ENCODE measurements at places on chromosomes 2 and 18.
A peak's percentile ranks its signal among the peaks of the same experiment; 100 is the strongest.

- H3K27ac ChIP-seq: no peak overlapping the region
- peaks cover 2% of the 10 kb centered on the region for H3K36me3 ChIP-seq
- no peak for DNase-seq
Observed at GRCh38 chr2:231317579-231317978, 77.9 kb upstream of the B3GNT7 start.

GRCh38 chr2:88170472-88170892 is 336 bp downstream of the THNSL2 start:
- H3K4me1 ChIP-seq: peaks cover 5% of the 10 kb centered on the region
- DNase-seq: peak; percentile 11
- no peaks in the 10 kb centered on the region for H3K36me3 ChIP-seq
- no peaks in the 10 kb centered on the region for H3K27me3 ChIP-seq
- no peak overlapping the region for H3K27ac ChIP-seq
- peak overlapping the region; percentile 80 for H3K4me3 ChIP-seq

GRCh38 chr2:158723181-158723838 is 71.8 kb upstream of the DAPL1 start:
- H3K4me3 ChIP-seq: no peak overlapping the region
- no peak overlapping the region for H3K27ac ChIP-seq
- no peaks in the 10 kb centered on the region for H3K36me3 ChIP-seq
- no peaks in the 10 kb centered on the region for H3K27me3 ChIP-seq
- no peak for DNase-seq

DNA sequence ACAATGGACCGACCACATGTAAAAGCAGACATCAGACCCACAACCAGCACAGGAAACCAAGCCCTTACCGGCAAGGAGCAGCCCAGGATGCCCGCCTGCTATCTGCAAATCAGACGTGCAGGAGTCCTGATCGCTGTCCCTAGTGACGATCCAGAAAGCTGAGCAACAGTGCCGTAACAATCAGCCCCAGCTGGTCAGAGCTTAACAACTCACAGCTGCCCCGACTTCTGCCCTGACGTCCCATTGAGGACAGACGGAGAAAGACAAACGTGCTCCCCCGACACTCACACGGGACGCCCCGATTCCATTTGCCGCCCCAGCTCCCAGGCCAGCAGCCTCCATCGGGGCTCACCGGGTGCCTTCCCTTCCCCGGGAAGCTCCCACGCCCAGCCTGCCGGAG is 39.8 kb upstream of the PXDN start:
- H3K36me3 ChIP-seq: no peaks in the 10 kb centered on the region
- DNase-seq: no peak
- no peak overlapping the region for H3K4me3 ChIP-seq

DNA sequence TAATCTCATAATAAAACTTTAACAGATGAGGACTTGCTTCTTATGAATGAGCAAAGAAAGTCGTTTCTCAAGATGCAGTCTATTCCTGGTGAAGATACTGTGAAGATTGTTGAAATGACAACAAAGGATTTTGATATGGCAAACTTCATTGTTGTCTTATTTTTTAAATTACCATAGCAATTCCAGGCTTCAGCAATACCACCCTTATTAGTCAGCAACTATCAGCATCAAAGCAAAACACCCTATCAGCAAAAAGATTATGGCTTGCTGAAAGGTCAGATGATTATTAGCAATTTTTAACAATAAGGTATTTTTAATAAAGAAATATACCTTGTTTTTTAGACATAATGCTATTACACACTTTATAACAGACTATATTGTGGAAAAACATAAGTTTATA is 88.3 kb downstream of the COL5A2 start:
- no peaks in the 10 kb centered on the region for H3K27me3 ChIP-seq
- no peaks in the 10 kb centered on the region for H3K4me1 ChIP-seq
- no peak for DNase-seq
- no peak overlapping the region for H3K27ac ChIP-seq

GRCh38 chr2:200405599-200406298 is 99.3 kb downstream of the SPATS2L start:
- H3K4me1 ChIP-seq: peaks cover 10% of the 10 kb centered on the region
- DNase-seq: peak; percentile 50
- H3K27ac ChIP-seq: peak overlapping the region; percentile 41
- H3K36me3 ChIP-seq: peaks cover 5% of the 10 kb centered on the region

GRCh38 chr2:148161909-148162435 is 141.1 kb downstream of the MBD5 start:
- H3K27me3 ChIP-seq: no peaks in the 10 kb centered on the region
- H3K4me3 ChIP-seq: no peak overlapping the region
- H3K36me3 ChIP-seq: no peaks in the 10 kb centered on the region
- H3K4me1 ChIP-seq: no peaks in the 10 kb centered on the region

GRCh38 chr18:13335903-13336302 is 117.3 kb downstream of the LDLRAD4 start:
- H3K27me3 ChIP-seq: no peaks in the 10 kb centered on the region
- no peak overlapping the region for H3K27ac ChIP-seq
- no peak for DNase-seq
- H3K4me3 ChIP-seq: no peak overlapping the region
- H3K36me3 ChIP-seq: no peaks in the 10 kb centered on the region

Measured in trophoblast cell (in vitro differentiated cells and primary cell).